Left cardiac atrium (tissue), 4 donors: ENCODE measurements at places on chromosomes 7 and 10. TPM values are rescaled to one million over a fixed set of nuclear protein-coding genes. Genes with fewer than 3 reads are reported as not detected.
A peak's percentile ranks its signal among the peaks of the same experiment; 100 is the strongest.

The ABCB4 gene
- total RNA-seq: 8.9 TPM

The GJD4 gene
- total RNA-seq: not detected

The AKR1D1 gene
- not detected for total RNA-seq

The SLC29A4 gene
- total RNA-seq: 12.5 TPM

The C10orf95 gene
- not detected for total RNA-seq

The MYL7 gene
- total RNA-seq: 20,486 TPM

The NKX1-2 gene
- total RNA-seq: not detected

The FGFR2 gene
- 24.4 TPM for total RNA-seq

The COL1A2 gene
- total RNA-seq: 258 TPM

The ANXA11 gene
- 327 TPM for total RNA-seq

- no peak for DNase-seq
These were observed 519.5 kb downstream of the GRID1 start for GRCh38 chr10:85847085-85847484.

DNA sequence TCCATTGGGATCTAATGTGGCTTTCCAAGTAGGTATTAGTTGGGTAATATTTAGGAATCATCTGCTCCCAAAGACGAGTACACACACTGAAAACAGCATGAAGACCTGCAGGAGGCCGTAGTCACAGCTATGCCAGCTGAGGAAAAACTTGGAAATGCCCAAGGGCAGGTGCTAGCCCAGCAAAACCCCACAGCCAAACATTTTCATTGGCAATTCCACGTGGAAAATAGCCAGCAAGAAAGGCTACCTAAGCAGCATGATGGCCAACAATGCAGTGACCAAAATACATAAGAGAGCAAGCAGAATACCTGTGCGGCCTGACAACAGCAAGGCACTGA is 32.7 kb downstream of the DOCK4 start:
- no peak for DNase-seq

DNA sequence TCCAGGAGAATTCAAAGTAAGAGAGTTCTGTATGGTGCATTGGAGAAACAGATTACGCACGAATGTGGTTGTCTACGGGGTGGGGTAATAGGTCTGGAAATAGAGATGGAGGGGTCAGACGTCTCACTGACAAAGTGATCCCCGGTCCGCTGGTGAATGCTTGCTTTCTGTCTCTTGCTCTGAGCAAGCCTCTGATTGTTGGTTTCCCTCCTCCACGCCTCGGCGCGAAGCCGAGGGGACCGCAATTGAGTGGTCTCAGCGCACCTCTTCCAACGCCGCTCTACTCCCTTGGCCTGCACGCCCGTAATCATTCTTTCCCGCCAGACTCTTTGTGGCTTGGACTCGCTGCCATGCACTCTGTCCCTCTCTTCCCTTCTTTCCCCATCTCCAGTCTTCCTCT is 46.5 kb upstream of the PFKP start:
- DNase-seq: no peak

DNA sequence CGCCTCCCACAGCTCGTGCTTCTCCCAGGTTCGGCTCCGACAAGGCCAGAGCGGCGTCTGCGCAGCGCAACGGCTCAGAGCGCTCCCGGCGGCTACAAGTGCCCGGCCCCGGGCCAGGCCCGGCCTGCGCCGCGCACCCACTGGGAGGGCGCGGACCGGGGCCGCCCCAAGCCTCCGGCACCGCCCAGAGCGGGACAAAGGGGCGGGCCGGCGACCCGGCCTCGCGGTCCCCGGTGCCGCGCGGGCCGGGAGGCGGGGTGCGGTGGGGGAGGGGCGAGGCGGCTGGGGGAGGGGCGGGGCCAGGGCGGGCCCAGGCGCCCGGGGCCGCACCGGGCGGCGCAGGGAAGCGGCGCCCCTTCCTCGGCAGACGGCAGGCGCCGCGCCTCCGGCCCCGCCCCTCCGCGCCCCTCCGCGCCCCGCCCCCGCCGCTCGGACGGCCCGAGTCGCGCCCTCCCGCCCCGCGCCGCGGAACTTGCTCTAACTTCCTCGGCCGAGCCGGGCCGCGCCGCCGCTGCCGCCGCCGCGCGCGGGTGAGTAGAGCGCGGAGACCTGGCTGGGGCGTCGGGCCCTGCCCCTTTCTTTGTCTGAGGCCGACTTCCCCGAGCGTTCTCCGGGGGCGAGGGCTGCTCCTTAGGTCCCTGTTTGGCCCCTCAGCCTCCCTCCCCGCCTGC is at the start of gene TSPAN14:
Gene TSPAN14, plus strand, starts transcription at position 469 of the 671 bp plus-strand sequence. CDS start 34,924 bp downstream, outside the sequence.
- peak; percentile 92 for DNase-seq

DNA sequence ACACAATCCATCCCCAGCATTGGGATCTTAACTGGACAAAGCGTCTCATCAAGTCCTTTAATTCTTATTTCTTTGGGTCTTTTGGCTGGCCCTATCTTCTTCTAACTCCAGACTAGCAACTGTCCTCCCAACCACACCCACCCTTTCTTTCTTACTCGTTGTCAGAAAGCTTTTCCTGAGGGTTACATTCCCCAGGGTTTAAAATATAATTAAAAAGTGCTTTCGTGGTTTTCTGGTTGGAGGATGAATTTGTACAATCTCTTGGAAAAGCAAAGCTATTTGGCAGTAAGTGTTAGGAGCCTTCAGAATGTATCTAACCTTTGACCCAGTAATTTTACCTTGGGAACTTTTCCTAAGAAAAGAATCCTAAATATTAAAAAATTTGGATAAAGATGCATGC is 10.4 kb upstream of the ITGB8 start:
- no peak for DNase-seq

- DNase-seq: no peak
These were observed 2.3 kb upstream of the GSTO1 start for GRCh38 chr10:104252368-104252767.

DNA sequence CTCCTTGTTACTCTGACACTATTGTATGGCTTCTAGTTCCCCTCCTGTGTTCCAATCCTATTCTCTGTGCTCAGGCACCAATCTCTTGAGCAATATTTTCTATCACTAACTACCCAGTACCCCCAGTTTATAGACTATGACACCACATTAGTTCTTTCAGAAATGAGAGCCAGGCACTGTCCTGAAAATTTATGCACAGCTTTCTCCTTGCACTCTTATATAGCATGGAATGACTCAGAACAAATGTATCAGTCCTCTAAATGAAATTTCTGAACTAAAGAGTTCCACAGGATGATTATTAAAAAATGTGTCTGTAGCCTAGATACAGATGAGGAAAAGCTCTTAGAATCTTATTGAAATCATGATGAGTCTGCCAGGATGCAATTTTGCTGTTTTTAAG is 489.9 kb downstream of the XPNPEP1 start:
- no peak for DNase-seq

GRCh38 chr7:21338728-21339164 is 89.1 kb upstream of the SP4 start:
- DNase-seq: no peak

DNA sequence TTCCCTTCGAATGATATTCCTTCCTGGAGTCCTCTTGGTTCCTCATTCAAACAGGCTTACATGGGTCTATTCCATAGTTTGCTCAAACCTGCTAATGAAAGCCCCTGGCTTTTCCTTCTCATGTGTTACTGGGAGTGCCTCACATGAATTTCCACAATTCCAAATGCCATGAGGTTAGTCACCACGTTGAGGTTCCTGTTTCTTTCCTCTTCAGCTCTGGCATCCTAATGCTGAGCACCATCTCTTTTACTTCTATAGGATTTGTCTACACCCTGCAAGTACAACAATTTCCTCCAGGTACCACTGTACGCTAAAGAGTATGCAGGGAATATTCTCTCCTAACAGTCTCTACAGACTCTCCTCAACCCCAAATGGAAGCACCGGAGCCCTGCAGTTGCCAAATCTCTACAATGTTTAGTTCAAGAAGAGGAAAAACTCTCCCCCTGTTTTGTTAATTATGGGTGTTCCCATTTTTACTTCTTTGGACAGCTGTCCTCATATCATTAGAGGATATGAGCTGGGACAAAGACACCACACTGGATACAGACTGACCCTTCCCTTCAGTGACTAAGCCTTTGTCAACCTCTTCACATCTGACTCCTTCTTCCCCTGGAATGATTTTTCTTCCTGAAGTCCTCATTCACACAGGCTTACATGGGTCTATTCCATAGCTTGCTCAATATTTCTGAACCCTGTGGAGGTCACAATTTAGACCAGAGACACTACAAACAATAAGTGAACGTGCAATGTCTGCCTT is 145.8 kb upstream of the BET1 start:
- no peak for DNase-seq

GRCh38 chr7:12199363-12199762 is 11.7 kb upstream of the TMEM106B start:
- DNase-seq: no peak

DNA sequence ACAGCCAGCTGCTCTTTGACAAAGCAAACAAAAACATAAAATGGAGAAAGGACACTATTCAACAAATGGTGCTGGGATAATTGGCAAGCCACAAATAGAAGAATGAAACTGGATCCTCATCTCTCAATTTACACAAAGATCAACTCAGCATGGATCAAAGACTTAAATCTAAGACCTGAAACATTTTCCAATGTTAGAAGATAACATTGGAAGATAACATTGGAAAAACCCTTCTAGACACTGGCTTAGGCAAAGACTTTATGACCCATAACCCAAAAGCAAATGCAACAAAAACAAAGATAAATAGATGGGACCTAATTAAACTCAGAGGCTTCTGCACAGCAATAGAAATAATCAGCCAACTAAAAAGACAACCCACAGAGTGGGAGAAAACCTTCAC is 425.7 kb upstream of the SEMA3D start:
- DNase-seq: no peak

- no peak for DNase-seq
These were observed 54.6 kb upstream of the ABCB4 start for GRCh38 chr7:87530126-87530525.
